Smooth muscle cell of bladder (primary cell): ENCODE measurements at places on chromosomes 5 and 9. TPM values are rescaled to one million over a fixed set of nuclear protein-coding genes. Genes with fewer than 3 reads are reported as not detected.

ANKRD18B gene
- total RNA-seq, result 0.28 and 0.46 TPM in 2 replicates

PCDHB5 gene
- total RNA-seq, result 0.57 and 1.4 TPM in 2 replicates

SLC36A3 gene
- not detected in 2 replicates for total RNA-seq

CSF1R gene
- total RNA-seq, result 0.14 and 0.46 TPM in 2 replicates

SLC6A19 gene
- not detected in 2 replicates for total RNA-seq

GPR21 gene
- total RNA-seq, result 0.83 and 1.1 TPM in 2 replicates

WNK2 gene
- total RNA-seq, result not detected in 2 replicates

CEMIP2 gene
- 40.0 and 65.6 TPM in 2 replicates for total RNA-seq

RICTOR gene
- 19.9 and 24.4 TPM in 2 replicates for total RNA-seq
